Nucleus accumbens (tissue), 56 donors: ENCODE measurements at places on chromosomes 3 and 15.
A peak's percentile ranks its signal among the peaks of the same experiment; 100 is the strongest.

GRCh38 chr15:28021281-28022039 is 77.7 kb downstream of the OCA2 start:
- DNase-seq: peak; percentile 66

DNA sequence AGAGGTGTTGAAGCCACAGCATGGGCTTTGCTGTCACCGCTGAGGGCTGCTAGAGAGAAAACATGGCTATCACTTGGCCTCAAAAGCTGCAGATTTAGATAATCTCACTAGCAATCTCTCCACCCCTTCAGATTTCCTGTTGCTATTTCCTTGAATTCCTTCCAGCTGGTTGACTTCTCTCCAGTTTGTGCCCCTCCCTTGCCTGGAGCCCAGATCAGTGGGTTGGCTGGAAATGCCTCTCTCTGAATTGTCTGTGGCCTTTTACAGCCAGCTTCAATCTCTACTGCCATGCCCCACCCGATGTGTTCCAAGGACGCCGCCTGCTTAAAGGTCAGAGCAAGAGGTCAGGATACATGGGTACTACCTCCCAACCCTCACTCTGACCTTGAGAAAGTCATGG is 294.1 kb downstream of the NTRK3 start:
- DNase-seq: no peak

GRCh38 chr3:187551416-187551815 is 118.8 kb downstream of the SST start:
- no peak for DNase-seq

- DNase-seq: no peak
Observed at GRCh38 chr15:88852476-88852875, 42.9 kb downstream of the HAPLN3 start.

DNA sequence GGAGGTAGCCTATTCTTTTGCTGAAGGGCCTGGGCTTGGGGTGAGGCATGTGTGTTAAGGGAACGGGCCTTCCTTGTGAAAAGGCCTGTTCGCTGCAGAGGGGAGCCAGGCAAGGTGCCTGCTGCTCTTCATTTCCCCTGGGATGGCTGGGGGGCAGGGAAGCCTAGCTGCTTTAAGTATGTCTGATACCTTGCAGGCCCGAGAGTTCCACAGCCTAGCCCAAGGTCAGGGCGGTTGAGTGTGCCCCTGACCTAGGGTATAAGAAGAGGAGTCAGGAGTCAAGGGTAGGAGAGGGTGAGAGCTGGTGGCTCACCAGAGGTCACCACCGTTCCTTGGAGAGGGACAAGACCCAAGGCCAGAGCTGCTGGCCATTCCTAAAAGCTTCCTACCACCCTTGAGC is 46.6 kb downstream of the UMPS start:
- no peak for DNase-seq

GRCh38 chr3:148335612-148336011 is 362.1 kb upstream of the AGTR1 start:
- DNase-seq: no peak

- DNase-seq: no peak
Observed at GRCh38 chr3:188944108-188944507, 227.7 kb upstream of the TPRG1 start.

DNA sequence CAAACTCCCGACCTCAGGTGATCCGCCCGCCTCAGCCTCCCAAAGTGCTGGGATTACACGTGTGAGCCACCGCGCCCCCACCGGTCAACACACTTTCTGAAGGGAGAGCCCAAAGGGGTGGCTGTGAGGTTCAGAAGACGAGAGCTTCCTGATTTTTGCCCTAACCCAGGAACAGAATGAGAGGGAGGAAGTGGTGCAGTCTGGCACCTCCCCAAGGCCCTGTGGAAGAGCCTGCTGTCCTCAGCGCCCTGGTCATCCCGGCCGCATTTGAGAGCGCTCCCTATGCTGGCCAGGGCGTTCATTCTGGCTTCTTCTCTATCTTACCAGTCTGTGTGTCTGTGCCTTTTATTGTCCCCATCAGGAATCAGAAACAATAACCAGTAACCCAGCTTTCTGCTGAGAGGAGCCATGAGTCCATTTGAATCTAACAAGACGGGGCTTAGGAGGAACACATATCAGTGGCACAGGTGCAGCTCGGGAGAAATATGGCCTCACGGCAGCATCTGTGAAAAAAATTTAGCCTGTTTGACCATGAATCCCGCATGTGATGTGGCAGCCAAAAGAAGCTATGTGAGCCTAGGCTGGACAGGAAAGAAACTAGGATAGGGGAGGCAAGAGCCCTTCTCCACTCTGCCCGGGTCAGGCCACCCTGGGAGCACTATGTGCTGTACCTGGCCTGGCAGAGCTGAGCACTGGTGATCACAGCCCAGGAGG is 12.9 kb downstream of the BDH1 start:
- peak; percentile 14 for DNase-seq

GRCh38 chr15:64151727-64152506 is at the start of gene SNX22:
Gene SNX22 (plus strand): TSS chr15:64151731. CDS start chr15:64151776, 45 bp downstream.
- DNase-seq: no peak

DNA sequence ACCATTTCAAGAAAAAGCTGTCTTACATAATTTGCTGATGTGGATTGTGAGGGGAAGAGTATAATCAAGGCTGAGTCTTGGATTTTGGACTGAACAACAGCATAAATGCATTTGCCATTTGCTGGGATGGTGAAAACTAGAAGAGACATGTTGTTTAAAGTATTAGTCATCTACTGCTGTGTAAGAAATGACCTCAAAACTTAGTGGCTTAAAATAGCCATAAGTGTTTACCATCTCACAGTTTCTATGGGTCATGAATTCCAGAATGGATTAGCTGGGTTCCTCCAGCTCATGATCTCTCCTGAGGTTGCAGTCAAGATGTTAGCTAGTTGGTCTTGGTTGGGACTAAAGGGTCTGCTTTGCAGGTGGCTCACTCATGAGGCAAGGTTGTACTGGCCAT is 66.2 kb downstream of the SCN11A start:
- DNase-seq: no peak

DNA sequence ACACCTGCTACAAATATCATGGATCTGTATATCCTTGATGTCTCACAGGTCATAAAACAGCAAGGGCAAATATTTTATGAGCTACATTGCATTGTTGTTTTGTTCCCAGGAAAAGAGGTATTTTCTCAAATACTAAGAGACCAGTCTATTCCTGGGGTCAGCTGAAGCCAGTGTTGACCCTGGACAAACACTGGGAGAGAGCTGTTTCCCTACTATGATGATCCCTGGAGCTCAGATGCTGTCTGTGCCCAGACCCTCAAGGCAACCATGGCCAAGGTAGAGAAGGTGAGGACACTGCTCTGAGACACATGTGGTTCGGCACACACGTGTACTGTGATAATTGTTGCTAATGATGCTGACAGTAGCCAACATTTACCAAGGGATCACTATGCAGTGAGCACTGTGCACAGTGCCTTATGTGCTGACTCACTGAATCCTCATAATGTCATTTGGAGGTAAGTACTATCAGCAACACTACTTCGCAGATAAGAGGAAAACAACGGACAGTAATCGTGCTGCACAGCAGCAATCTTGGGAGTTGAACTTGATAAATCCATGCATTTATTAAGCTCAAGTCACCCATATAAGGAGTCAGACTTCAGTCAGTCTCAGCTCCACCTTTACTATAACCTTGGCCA is 943.6 kb downstream of the FHIT start:
- no peak for DNase-seq

- DNase-seq: no peak
Observed at GRCh38 chr3:106588739-106589138, 719.9 kb upstream of the CBLB start.
